ENCODE measurements at places on chromosomes 12 and 14.
A peak's percentile ranks its signal among the peaks of the same experiment; 100 is the strongest.

DNA sequence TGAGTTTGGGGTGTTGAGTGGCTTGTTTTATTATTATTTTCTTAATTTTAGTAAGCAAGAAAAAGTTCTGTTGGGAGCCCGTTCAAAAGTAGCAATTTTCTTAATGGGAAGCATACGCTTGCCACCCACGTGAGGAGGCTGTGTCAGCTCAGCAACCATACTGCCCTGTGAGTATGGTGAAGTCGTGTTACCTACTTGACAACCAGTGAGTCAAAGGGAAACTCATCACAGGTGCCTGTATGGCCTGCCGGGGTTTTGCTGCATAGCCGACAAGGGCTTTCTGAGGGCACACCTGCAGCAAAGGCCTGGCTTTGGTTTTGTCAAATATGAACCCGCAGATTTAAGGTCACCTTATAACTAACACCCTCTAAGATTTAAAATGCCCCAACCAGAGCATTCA is 31.1 kb downstream of the PITPNM2 start:
- no peak for DNase-seq

- no peak for DNase-seq
Observed at GRCh38 chr14:97113339-97113738, 316.2 kb downstream of the VRK1 start.

- DNase-seq: no peak
Observed at GRCh38 chr14:32050878-32051277, 26.2 kb upstream of the ARHGAP5 start.

- no peak for DNase-seq
Observed at GRCh38 chr12:120006258-120006975, 17.4 kb downstream of the BICDL1 start.

GRCh38 chr12:120356567-120357030 is 12.4 kb downstream of the MSI1 start:
- peak; percentile 61 for DNase-seq

- no peak for DNase-seq
Observed at GRCh38 chr14:79464468-79464867, 746.8 kb downstream of the DIO2 start.

- DNase-seq: no peak
Observed at GRCh38 chr12:3201339-3202051, 124.3 kb downstream of the TSPAN9 start.

DNA sequence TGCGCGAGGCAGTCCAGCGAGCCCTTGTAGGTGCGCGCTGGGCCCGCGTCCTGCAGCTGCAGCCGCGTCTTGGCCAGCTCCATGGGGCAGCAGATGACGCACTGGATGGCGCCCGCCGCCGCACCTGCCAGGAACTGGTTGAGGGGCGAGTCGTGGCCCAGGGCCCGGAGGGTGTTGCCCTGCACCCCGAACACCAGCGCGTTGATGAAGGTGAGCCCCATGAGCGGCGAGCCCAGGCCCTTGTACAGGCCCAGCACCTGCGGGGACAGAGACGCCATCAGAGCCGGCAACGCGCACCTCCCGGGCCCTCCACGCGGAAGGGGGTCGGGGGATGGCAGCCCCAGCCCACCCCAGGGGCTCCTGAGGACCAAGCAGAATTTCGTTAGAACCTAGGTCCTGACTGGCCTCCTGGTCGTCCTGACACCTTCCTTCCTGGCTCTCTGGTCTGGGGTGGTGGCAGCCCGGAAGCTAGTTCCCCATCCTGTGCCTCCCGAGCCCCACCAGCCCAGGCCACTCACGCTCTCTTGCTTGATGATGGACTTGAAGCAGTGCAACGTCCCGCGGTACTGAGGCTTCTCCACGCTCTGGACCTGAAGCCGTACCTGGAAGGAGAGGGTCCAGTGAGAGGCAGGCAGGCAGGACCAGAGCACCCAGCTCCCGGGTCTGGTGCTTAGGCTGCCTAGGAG is 13.3 kb downstream of the SLC25A29 start:
- DNase-seq: no peak

GRCh38 chr12:16611146-16611545 is 5.2 kb upstream of the LMO3 start:
- DNase-seq: no peak

DNA sequence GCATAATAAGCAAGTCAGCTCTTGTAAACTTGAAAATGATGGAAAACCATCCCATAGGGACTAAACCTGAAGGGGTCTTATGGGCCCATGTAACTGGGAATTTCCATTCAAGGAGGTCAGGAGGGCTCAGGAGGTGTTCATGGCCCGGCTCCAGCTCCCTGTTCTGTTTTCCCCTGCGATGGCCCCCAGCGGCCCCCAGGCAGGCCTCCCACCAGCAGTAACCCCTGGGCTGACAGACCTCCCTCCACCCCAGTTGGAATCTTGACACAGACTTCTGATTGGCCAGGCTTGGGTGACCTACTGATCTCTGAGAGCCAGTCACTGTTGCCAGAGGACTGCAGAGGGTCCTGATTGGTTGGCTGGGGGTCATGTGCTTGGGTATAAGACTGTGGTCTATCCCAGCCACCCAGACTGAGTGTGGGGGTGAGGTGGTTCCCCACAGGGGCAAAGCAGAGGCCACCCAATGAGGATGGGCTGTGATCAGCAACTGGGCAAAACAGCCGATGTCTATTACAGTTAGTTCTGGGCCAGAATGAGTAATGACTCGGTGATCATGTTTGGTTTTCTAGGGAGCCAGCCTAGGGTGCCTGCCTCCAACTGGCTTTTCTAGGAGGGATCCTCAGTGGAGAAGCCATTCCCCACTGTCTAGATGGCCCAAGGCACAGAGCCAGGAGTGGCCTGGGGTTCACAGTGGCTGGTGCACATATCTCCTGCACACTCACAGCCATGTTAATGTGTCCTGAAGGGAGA is 27.0 kb downstream of the RHOF start:
- DNase-seq: no peak

- no peak for DNase-seq
Observed at GRCh38 chr12:71194657-71195056, 36.9 kb upstream of the TSPAN8 start.

GRCh38 chr12:127263621-127264020 is 1003.3 kb upstream of the TMEM132C start:
- DNase-seq: no peak

GRCh38 chr14:87643005-87643404 is 350.0 kb downstream of the GALC start:
- DNase-seq: no peak

GRCh38 chr12:9756170-9756569 is 4.5 kb downstream of the CD69 start:
- no peak for DNase-seq

- DNase-seq: no peak
Observed at GRCh38 chr14:53547593-53547992, 394.5 kb upstream of the DDHD1 start.

DNA sequence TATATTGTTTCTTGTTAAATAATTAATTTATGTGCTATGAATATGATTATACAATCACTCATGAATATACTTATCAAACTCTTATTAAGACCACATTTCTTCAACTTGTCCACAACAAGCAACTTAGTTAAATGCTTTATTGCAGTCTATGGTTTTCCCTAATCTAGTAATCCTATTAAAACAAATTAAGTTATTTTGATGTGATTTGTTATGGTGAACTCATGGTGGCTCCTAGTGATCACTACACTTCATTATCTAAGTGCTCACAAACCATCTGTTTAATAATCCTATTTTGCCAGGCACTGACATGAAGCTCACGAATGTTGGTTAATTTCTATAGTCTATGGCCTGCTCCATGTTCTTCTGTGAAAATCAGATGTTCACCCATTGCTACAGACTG is 42.9 kb downstream of the INSM2 start:
- no peak for DNase-seq

DNA sequence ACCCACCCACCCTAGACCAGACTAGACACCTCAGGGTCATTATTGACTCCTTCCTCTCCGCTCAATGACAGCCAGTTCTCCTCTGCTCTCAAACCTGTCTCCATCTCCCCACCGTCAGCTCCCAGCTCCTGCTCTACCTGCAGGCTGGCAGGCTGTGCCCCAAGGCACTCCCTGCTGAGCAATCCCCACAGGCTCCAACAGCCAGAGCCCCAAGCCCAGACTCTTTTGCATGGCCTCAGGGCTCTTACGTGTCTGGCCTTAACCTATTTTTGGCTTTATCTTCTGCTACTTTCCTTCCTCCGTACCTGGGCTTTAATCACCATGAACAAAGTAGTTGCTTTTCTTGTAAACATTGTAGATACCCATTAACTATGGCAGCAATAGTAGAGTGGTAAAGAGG is 162.9 kb upstream of the PRMT8 start:
- DNase-seq: no peak

DNA sequence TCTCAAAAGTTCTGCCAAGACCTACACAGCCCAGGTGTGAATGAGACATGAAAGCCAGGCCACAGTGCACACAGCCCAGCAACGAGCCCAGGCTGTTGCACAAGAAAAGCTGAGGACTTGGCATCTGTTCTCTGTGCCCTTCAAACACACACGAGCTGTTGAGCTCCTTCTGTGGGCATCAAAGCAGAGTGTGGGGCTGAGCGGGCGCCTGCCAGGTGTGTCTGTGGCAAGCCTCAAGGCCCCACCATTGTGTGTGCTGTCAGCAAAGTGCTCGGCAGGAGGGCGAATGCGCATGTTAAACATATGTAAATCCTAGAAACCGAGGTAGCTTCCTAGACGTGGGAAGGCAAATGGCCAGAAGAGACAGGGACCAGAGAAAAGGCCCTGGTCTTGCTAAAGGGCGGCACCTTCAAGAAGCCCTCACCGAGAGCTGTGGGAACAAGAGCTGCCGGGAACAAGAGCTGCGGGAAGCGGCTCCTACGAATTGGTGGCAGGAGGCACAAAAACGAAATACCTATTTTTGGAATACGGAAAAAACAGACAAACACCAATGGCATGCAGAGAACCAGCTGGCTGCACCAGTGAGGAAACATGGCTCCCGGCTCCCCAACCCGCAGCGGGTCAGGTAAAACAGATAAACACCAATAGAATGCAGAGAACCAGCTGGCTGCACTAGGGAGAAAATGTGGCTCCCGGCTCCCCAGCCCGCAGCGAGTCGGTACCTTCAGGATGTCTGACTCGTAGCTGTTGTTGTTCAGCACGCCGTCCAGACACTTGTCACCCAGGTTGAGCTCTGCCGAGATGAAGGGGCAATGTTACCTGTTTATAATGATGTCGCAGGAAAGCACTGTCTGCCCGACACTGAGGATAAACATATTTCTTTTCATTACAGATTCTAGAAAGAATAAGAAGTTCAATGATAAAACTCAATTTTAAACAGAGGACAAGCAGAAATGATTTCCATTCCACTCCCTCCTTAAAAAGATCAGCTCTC is 19.0 kb upstream of the GOLGA3 start:
- no peak for DNase-seq

GRCh38 chr12:90074086-90074485 is 365.4 kb upstream of the ATP2B1 start:
- DNase-seq: no peak

- DNase-seq: no peak
Observed at GRCh38 chr12:10366875-10367274, 23.0 kb downstream of the KLRK1 start.

DNA sequence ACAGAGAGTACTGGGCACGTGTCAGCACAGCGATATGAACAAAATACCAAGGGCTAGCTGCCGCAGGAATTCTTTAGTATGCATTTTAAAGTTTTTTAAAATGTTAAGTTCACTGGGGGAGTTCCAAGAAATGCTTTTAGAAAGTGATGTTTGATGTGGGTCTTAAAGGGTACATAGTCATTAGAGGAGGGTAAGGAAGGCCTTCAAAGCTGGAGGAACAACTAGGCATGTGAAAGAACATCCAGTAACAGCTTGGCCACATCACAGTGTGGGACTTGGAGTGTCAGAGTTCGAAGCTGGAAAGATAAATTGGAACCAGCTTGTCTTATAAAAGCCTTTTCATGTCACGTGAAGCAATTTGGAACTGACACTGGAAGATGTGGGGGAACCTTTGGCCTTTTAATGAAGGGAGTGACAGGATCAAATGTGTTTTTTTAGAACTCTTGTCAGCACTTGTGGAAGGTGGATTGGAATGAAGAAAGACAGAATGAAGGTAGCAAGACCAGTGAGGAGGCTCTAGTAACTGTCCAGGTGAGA is 57.7 kb downstream of the WDR20 start:
- no peak for DNase-seq

GRCh38 chr14:100115726-100116125 is 43.7 kb downstream of the DEGS2 start:
- DNase-seq: no peak

GRCh38 chr12:131287938-131288764 is 334.4 kb downstream of the ADGRD1 start:
- DNase-seq: no peak

DNA sequence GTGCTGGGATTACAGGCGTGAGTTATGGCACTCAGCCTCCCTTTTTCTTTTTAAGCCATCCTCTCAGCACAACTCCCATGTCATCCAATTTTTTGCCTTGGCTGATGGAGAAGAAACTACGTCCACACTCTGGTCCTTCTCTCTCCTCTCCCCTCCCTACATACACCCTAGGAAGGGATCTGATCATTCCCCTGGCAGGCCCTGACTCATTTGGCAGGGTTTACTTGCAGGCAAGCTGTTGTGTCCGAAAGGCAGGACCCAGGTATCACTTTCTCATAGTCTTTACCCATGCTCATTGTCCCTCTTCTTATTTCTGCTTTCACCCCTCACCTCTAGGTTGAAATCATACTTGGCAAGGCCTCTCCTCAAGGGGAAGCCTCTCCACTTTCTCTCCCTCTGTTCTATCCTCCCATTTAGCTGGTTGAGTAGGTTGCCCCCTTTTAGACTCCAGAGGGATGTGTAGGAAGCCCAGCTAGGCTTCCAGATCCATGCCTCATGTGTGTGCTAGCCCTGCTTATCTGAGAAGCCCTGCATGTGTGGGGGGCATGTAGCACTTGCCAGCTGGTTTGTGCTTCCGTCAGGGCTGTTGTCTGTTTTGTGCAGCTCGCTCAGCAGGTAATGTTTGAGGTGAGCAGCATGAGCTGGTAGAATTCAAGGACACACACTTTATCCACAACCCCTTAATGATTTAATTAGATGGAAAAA is 14.8 kb downstream of the GPR19 start:
- DNase-seq: no peak

DNA sequence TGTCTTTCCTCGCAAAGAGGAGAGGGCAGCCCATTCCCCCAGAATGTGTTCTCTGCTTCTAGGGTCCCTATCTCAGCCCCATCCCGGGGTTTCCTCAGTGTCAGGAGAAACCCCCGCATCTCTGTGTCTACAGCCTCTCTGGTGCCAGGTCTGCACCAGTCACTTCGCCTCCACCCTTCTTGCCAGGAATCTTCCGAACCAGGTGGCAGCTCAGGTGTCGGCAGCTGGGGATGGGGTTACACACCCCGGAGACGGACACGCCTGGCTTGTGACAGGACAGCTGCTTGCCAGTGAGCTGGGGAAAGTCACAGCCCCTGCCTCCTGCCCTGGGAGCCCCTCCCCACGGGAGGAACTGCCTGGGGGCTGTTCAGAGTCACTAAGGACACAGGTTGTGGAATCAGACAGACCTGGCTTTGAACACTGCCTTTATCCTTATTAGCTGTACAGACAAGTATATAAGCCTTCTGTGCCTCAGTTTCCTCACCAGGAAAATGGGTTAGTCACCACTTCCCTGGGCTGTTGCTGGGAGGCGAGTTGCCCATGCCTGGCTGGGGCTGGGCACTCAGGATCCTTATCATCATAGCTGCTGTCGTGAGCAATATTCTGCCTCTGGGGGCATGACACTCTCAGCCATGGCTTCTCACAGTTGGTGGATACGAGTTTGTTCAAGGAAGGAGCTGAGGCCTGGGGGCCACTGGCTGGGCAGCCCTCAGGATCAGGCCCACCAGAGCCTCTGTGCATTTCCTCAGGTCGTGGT is 10.8 kb downstream of the HIP1R start:
- no peak for DNase-seq

- no peak for DNase-seq
Observed at GRCh38 chr12:72053604-72054003, 115.0 kb downstream of the TPH2 start.

- no peak for DNase-seq
Observed at GRCh38 chr12:108812324-108812723, 45.1 kb downstream of the SSH1 start.
